Left renal cortex interstitium (tissue), 4 donors: ENCODE measurements at places on chromosomes 1 and 21. TPM values are rescaled to one million over a fixed set of nuclear protein-coding genes. Genes with fewer than 3 reads are reported as not detected.

DNA sequence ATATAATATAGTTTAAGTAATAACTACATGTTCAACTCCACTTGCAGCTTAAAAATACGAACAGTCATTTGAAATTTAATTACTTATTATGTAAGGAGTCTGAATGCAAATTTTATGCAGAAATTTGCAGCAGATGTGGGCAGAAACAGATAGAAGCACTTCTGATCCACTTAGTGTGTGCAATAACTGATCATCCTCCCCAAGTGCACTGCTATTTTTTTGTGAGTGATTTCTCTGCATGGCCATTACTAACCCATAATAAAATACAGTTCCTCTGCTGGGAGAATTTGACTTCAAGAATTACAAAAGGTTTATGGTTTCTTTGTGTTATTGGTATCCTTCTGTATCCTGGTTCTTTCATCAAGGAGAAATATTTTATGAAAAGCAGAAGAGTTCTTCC, 611.5 kb upstream of the RGS18 start:
- no peak for DNase-seq

DNA sequence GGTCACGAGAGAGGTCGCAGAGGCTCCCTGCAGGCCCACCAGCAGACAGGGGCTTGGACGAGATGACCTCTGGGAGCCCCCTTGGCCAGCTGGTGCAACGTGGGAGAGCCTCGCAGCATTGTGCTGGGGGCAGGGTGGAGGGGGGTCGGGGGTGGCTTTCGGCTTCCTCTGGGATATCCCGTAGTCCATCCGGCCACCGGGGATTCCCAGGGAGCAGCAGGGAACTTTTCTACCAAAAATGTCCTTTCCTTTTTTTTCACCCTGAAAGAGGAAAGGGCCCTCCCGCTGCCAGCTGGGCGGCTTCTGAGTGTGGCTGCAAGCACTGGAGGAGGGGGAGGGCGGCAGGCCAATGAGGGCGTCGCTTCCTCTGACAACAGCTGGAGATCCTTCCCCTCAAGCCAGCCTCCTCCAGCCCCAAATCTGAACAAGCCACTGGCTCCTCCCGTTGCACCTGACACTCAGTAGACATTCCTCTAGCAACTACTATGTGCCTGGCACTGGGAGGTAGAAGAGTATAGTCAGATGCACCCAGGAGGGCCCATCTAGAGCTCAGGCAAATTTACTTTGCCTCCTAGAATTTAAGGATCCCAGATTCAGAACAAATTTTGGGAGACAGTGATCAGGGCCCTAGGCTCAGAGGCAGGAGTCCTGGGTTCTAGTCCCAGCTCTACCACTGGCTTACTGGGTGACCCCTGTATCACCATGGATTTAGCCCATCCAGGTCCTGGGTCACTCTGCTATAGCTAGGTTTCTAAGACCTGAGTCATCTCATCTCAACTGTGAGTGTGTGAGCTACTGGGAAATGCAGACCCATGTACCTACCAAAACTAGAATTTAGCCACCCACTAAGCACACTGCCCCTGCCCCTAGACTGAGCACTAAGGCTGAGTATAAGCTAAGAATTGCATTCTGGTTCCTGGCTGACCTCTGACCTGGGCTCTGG, 2.7 kb downstream of the MOB3C start:
- peak; percentile 37 for DNase-seq

- no peak for DNase-seq
Observed at GRCh38 chr1:48936436-48936835, 159.7 kb upstream of the BEND5 start.

- DNase-seq: peak; percentile 89
Observed at GRCh38 chr21:39379986-39380891, 31.4 kb upstream of the HMGN1 start.

DNA sequence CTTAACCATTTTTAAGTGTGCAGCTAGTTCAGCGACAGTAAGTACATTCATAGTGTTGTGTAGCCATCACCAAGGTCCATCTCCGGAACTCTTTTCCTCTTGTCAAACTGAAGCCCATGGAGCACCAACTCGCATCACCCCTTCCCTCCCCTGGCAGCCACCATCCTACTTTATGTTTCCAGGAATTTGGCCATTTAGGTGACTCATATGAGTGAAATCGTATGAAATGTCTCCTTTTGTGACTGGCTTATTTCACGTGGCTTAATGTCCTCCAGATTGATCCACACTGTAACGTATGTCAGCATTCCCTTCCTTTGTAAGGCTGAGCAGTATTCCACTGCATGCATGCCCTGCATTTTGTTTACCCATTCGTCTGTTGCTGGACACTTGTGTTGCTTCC, 2.5 kb downstream of the COL6A2 start:
- DNase-seq: no peak

DNA sequence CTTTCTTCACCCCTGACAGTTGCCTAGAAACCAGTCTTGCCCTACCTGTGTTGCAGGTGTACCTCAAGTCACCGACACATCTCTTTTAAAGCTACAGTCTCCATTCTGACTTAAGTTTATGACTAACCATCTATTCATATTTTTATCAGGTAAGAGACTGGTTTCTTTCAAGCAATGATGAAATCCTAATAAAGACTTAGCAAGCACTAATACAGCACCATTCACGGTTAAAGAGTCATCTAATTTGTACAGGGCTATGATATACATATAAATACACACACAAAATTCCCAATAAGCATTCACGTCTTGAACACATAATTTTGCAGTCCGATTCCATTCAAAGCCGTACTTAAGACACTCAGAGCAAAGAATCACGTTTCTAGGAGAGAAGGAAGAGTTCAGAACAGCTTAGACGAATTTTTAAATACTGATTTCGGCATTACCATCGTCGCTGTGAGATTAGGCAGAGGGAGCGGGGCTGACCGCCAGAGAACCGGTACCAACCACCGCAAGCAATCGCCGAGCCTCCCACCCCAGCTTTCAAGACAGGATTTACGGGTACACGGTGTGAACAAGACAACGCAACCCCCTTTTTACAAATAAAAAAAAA, 943 bp downstream of the ERRFI1 start:
- no peak for DNase-seq

DNA sequence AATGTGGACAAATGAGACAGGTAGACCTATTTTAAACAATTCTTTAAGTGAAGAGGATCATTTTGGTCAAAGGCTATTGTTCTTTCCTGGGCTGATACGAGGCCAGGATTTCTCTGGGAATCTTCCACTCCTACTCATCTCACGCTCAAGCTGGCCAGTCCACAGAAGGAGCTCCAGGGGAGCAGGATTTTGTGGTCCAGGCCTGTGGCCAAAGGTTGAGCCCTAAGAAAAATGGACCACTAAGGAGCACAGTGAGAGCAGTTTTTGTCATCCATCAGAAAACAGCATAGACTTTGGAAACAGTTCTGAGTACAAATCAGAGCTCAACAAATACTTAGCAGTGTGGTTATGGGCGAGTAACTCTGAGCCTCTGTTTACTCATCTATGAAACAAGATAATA, 260.2 kb upstream of the RUNX1 start:
- no peak for DNase-seq

DNA sequence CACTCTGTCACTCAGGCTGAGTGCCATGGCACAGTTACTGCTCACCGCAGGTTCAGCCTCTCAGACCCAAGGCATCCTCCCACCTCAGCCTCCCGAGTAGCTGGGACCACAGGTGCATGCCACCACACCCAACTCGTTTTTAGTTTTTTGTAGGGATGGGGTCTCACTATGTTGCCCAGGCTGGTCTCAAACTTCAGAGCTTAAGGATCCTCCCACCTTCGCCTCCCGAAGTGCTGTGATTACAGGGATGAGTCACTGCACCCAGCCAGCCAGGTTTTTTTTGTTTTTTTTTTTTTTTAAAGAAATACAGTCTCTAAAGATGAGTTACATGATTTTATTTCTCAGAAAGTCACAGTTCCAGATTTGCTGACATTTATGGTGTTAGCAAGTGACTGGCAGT, 29.0 kb downstream of the BACE2 start:
- DNase-seq: no peak

- DNase-seq: no peak
Observed at GRCh38 chr1:162708286-162708685, 76.0 kb downstream of the DDR2 start.

DNA sequence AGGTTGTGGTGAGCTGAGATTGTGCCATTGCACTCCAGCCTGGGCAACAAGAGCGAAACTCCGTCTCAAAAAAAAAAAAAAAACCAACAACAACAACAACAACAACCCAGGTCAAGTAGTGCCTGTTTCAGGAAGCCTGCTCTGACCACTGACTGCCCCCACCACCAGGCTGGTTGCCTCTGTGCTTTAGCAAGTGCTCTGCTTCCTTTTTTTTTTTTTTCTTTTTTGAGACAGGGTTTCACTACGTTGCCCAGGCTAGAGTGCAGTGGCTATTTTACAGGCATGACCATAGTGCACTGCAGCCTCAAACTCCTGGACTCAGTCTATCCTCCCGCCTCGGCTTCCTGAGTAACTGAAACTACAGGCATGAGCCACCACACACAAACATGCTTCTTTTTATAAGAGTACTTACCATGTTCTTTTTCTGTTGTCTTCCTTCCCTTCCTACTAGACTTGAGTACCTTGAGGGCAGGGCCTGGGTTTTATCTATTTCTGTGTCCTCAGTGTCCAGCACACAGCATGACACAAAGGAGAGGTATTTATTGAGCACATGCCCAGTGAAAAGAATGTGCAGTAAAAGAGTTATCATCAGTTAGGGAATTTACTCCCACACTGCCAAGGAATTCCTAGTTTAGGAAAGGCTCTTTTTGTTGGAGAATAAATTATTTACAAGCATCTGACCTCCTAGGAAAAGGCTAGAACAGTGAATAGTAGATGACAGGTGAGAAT, 9.9 kb upstream of the COA7 start:
- DNase-seq: no peak

DNA sequence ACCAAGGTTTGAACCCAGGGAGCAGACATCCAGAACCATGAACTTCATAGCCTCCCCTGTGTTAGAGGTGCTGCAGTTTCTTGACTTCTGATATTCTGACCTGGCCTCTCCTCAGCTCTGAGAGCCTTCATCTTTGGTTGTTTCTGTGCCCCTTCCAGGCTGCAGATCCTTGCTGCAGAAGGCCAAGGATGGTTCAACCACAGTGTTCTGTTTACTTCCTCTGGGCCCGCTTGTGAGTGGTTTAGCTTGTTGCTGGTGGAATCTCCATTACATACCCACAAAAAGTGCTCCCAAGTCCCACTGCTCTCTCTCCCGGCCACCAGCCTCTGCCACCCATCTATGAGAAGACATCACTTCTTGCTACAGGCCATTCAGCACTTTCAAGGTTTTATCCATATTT, 9.0 kb upstream of the SLC2A7 start:
- no peak for DNase-seq

DNA sequence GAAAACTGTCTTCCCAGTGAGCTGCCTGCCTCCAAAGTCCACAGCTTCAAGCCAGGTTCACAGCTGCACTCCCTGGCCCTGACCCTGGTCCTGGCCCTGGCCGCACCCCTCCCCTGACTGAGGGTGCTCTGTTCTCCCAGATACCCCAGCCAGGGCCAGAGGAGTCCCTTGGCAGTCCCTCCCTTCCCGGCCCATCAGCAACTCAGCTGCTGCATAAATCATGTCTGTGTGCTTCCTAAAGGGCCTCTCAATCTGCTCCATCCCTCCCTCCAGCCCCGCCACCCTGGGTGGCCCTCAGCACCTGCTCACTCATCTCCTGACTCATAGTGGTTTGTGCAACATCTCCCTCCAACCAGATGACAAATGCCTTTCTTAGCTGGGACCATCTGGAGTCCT, 24.8 kb upstream of the C1orf174 start:
- DNase-seq: no peak

- DNase-seq: no peak
Observed at GRCh38 chr1:3816331-3817137, 20.2 kb upstream of the LRRC47 start.

GRCh38 chr1:231040019-231040799, at the start of gene FAM89A:
Gene FAM89A, minus strand, starts transcription at chr1:231040254. Its CDS starts 43 bp downstream, at chr1:231040211.
- no peak for DNase-seq

GRCh38 chr1:211895126-211895759, 64.7 kb upstream of the LPGAT1 start:
- no peak for DNase-seq

DNA sequence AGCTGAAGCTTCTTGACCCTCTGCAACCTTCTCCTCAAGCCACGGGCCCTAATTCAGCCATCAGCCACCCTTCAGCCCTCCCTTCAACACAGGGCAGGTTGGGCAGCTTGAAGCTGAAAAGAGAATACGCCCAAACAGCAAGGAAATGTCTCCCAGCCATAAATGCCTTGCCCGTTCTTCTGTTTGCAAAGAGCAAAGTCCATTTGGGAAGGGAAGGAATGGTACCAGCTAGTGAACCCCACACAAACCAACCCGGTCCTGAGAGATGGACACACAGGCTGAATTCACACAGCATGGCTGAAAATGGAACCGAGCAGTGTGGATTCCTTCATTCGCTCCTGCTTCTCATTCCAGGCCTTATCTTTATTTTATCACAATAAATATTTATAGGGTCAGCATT, 11.5 kb downstream of the PLEKHA6 start:
- DNase-seq: no peak

DNA sequence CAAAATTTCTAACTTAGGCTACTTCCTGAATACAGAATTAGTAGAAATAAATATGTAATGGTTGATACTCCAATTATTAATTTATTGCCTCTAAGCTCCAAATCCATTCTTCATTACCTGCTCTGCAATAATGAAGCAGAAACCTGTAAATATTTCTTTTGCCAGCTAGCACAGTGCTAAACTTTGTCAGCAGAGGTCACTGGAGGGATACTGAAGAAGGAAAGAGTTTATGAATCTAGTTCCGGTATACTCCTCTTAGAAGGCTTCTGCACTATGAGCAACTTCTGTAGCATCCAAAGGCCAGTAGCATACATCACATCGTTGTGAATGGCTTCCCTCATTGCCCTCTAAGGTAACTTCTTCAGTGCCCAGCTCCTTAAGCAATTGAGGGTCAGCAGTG, 81.0 kb upstream of the LHX8 start:
- DNase-seq: no peak

GRCh38 chr1:81654657-81655056, 146.1 kb upstream of the ADGRL2 start:
- no peak for DNase-seq

- DNase-seq: no peak
Observed at GRCh38 chr1:5379176-5379759, 613.0 kb downstream of the NPHP4 start.

- DNase-seq: no peak
Observed at GRCh38 chr1:200888349-200888838, 6.3 kb upstream of the INAVA start.

The KCNT2 gene
- polyA plus RNA-seq: 9.7 TPM

The S100A8 gene
- polyA plus RNA-seq: 13.7 TPM

The SPRR1B gene
- not detected for polyA plus RNA-seq

The OR2T29 gene
- not detected for polyA plus RNA-seq

The PM20D1 gene
- polyA plus RNA-seq: 3.1 TPM

The MSH4 gene
- 0.21 TPM for polyA plus RNA-seq

The SPOCD1 gene
- polyA plus RNA-seq: 0.25 TPM

The RIPK4 gene
- 21.5 TPM for polyA plus RNA-seq

The SIK1 gene
- not detected for polyA plus RNA-seq

The KRTAP11-1 gene
- not detected for polyA plus RNA-seq
